ENCODE measurements at places on chromosomes 11 and 22. TPM values are rescaled to one million over a fixed set of nuclear protein-coding genes. Genes with fewer than 3 reads are reported as not detected.

EXPH5 gene
- total RNA-seq: 11.7 TPM

DUSP8 gene
- total RNA-seq: 0.96 TPM

PLAAT5 gene
- total RNA-seq: 0.21 TPM

TESMIN gene
- total RNA-seq: 6.7 TPM
